ENCODE measurements at places on chromosomes 11 and 22. TPM values are rescaled to one million over a fixed set of nuclear protein-coding genes. Genes with fewer than 3 reads are reported as not detected.

KIRREL3 gene
- not detected for total RNA-seq

C2CD2L gene
- 28.3 TPM for total RNA-seq

CRYBB3 gene
- not detected for total RNA-seq

ISX gene
- total RNA-seq: not detected

OR56A5 gene
- not detected for total RNA-seq

MPZL3 gene
- total RNA-seq: 13.7 TPM

All from activated naive CD4-positive, alpha-beta T cell treated with anti-CD3 and anti-CD28 coated beads, Interleukin-2, amount 10 ng/mL, durations not matched to agents 5 hours and 36 hours (primary cell).